ENCODE measurements at places on chromosomes 4 and X. TPM values are rescaled to one million over a fixed set of nuclear protein-coding genes. Genes with fewer than 3 reads are reported as not detected.

The NPNT gene
- total RNA-seq: 35.4 TPM

- DNase-seq: peak; percentile 28
These were observed 47.2 kb downstream of the GYG2 start for GRCh38 chrX:2875798-2876399.

The ASB12 gene
- total RNA-seq: not detected

The UGT2B10 gene
- total RNA-seq: 0.25 TPM

DNA sequence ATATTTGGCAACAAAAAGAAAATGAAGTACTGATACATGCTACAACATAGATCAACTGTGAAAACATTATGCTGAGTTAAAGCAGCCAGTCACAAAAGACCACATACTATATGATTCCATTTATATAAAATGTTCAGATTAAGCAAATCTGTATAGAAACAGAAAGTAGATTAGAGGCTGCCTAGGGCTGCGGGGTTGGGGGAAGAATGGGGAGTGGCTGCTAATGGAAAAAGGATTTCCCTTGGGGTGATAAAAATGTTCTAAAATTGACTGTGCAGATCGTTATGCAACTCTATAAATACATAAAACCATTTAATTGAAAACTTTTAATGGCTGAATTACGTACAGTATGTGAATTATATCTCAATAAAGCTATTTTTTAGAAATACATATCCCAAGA, 46.8 kb downstream of the NEK1 start:
- no peak for DNase-seq

GRCh38 chr4:96009427-96010119, 169.7 kb downstream of the PDHA2 start:
- DNase-seq: no peak

DNA sequence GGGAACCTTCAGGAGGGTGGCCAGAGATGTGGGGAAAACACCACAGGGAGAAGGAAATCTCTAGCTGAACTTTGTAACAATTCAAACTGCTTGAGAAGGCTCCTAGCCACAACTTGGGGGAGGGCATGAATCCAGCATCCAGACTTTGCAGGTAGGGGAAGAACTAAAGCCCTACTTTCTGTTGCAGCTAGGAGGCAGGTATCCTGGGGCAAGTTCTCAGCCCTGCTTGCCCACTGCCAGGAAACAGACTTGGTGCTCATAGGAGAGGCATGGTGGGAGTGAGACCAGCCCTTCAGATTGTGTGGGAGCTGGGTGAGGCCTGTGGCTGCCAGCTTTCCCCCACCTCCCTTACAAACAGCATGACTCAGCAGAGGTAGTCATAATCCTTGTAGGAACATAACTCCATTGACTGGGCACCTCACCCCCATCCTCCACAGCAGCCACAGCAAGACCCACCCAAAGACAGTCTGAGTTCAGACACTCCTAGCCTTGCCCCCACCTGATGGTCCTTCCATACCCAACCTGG, 209.5 kb upstream of the CPEB2 start:
- peak; percentile 2 for DNase-seq

DNA sequence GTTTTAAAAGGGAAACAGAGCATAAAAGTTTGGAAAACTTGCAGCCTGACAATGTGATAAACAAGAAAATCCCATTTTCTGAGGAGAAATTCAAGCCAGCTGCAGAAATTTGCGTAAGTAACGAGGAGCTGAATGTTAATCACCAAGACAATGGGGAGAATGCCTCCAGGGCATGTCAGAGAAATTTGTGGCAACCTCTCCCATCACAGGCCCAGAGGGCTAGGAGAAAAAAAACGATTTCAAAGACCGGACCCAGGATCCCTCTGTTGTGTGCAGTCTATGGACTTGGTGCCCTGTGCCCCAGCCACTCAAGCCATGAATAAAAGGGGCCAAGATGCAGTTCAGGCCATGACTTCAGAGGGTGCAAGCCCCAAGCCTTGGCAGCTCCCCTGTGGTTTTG, 355.4 kb upstream of the NDST3 start:
- DNase-seq: no peak

DNA sequence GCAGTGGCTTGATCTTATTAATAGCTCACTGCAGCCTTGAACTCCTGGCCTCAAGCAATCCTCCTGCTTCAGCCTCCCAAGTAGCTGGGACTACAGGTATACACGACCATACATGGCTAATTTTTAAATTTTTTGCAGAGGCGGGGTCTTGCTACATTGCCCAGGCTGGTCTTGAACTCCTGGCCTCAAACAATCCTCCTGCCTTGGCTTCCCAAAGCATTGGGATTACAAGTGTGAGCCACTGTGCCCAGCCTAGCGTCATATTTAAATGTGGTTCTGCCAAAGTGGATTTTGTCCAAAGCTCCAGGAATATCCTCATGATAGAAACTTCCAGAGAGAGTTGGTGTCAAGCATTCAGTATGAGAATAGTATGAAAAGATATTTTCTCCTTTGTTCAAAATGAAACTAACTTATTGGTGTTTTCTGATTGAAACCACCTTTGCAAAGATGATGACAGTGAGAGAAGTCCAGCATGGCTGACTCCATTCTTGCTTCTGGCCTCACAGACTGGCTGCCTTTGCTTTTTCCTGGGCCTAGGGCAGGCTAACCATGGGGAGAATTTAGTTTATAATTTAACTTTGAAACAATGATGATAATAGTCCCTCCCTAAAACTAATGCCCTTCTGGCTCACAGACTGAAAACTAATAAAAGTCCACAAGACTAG, 129.0 kb downstream of the C4orf51 start:
- DNase-seq: no peak

- DNase-seq: no peak
These were observed 30.7 kb downstream of the SEPTIN11 start for GRCh38 chr4:76980261-76980660.

The MTTP gene
- not detected for total RNA-seq

GRCh38 chr4:76311896-76312331, 5.4 kb downstream of the STBD1 start:
- no peak for DNase-seq

DNA sequence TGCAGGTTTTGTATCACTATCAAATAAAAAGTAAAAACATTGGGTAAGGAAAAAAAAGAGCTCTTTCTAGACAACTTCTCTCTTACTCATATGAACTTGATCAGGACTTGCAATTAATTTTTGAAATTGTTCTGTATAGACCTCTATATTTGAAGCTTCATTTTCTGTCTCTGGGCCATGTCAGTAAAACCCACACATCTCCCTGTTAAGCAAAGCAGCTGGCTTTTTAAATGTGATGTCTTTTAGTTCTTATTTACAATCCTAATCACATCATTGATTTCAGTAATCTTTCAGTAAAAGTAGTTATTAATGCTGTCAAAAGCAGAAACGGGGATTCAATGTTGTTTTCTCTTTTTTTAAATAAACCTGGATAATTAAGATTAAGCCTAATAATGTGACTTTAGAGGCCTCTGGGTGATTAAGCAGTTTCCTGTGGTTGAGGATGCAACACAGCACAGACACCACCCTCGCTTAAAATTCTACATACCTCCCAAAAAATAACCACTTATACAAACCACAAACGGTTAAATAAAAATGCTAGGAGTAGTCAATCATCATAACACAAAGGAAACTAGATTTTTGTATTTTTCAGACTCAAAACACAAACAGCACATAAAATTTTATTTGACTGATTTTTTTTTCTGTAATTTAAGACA, 5.2 kb upstream of the PCDH10 start:
- DNase-seq: no peak

The RIPPLY1 gene
- 0.28 TPM for total RNA-seq

The TGIF2LX gene
- total RNA-seq: not detected

DNA sequence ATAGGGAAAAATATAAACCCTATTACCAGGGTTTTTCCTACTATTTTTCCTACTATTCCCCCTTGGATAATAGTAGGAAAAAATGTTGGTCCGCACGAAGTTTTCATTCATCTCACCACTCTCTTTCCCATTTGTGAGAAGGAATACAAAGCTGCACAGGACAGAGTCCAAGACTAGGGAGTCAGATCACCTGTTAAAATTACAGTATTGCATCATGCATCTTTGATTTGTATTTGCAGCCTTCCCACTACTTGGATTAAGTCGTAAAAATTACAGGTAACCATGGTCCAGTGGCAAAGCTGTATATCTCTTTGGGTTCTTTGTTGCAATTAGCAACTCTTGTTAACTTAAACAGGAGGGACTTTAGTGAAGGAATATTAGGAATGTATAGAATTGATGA, 121.5 kb downstream of the FNIP2 start:
- DNase-seq: no peak

The TCP11X2 gene
- not detected for total RNA-seq

- DNase-seq: no peak
These were observed 1.2 kb downstream of the AKAP17A start for GRCh38 chrX:1592470-1593142.

The PWWP3B gene
- total RNA-seq: not detected

GRCh38 chr4:155609455-155610059, 57.1 kb upstream of the GUCY1A1 start:
- no peak for DNase-seq

The BRS3 gene
- total RNA-seq: not detected

DNA sequence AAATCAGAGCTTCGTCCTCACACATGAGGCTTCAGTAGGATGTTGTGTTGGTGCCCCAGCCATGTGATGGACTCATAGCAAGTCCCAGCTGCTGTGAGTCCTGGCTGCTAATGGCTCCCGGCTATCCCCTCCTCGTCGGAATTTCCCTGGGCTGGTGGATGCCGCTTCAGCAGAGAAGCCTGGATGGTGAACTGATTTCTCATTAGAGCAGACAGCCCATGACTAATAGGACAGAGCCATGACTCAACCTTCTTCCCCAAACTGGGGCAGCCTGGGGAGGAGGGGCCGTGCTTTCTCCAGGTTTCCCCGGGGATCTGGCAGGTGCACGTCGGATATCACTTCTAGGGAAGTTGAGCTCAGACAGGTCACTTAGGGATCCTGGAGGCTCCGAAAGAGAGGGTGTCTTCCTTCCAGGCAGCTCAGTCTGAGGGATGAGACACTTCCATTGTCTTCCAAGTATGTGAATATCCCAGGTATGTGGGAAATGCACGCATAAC, 112.7 kb downstream of the ASMT start:
- no peak for DNase-seq

GRCh38 chrX:63746278-63746677, 38.7 kb downstream of the ARHGEF9 start:
- DNase-seq: no peak

DNA sequence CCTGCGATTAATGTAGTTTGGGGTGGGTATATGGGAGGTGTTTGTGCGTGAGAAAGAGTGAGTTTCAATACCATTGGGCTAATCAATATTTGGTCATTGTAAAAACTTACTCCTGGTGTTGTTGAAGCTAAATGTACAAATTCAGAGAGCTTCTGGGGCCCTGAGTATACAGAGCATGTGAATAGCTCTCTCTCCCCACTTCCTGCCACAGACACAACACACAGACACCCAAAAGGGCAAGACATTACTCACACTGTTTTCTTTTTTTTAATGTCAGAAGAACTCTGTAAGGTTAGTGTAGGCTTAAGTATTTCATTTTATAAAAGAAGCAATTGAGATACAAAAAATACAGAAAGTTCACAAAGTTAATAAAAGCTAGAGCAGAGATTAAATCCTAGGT, 151.3 kb upstream of the KCNIP4 start:
- no peak for DNase-seq

- no peak for DNase-seq
These were observed 1630.0 kb downstream of the STIM2 start for GRCh38 chr4:28490669-28491068.

DNA sequence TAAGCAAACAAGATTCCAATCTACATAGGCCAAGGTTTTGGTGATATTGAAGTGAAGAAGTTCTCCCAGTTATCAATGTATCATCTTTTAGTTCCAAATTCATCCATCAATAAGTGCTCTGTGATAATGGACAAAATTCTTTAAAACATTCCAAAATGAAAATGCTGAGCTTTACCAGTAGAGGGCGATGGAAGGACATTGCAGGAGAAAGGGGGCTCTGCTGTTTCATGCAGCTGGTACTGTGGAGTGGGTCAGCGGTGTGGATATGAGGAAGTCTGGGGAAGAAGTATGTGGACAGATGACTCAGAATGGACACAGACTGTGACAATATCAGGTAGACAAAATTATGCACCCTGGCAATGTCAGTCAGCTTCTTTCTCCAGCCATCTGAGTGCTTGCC, 46.6 kb upstream of the HS6ST2 start:
- DNase-seq: peak; percentile 48

DNA sequence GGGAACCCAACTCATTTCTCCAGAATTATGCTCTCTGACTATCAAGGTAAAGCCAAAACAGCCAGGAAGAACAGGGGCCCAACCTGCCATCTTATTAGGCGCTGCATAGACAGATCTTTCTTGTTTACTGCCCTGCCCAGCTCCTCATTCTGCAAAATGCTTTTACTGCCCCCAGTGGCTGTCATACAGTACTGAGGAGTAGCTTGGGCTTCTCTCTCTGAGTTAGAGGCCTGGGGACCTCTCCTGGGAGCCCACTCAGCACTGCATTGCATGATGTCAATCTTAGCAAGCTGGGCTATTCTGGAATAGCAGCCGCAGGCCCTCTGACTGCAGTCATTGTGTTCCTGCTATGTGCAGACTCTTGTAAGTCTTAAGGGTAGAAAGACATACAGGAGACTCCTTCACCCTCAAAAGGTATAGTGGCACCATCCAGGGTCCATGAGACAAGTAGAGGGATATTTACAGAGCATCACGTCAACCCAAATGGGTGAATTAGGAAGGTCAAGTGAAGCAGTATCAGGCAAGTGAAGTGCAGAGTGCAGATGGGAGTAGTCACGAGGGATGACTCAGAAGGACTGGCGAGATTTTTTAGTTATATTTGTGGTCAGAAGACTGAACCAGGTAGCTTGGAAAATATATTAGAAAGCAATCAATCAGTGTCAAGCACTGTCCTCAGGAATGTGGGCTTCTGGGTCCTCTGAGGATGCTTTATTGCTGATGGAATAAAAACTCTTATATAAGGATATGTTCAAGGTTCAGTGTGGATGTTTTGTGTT, 294.1 kb upstream of the SFRP2 start:
- DNase-seq: peak; percentile 13

The TMPRSS11D gene
- not detected for total RNA-seq

DNA sequence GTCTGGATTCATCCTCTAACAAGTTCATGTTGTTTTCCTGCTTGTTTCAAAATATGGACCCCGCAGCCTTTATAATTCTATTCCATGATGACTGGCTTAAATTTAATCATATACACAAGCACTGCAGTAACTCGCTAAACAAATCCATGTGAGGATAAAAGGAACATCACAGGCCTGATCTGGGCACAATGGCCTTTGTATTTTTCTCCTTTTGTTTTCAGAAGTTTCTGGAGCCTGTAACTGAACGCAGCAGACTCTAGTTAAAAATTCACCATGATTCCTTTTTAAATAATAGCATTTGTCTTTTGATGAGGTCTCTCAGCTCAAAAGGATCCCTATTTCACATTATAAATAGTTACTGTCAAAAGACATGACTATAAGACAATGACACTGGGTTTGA, 30.2 kb upstream of the TMEM184C start:
- DNase-seq: no peak

- DNase-seq: no peak
These were observed 21.5 kb downstream of the UVSSA start for GRCh38 chr4:1368421-1369090.

GRCh38 chrX:155086961-155087735, 15.8 kb downstream of the BRCC3 start:
- DNase-seq: no peak
